ENCODE measurements at places on chromosomes 16 and 17.

- DNase-seq: no peak
Measured at GRCh38 chr16:51949282-51949681, 597.7 kb downstream of the TOX3 start.

DNA sequence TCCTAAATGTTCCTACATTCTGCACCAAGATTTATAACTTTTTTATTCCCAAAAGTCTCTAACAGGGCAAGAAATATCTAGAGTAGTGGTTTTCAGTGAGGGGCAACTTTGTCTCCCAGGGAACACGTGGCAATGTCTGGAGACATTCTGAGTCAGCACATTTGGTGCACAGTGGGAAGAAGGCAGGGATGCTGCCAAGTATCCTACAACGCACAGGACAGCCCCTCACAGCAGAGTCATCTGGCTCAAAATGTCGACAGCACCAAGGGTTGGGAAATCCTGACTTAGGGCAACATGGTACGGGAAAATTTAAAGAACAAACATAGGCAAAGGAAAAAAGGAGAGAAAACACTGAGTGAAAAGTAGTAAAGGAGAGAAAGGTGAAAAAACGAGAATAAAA lies 61.8 kb downstream of the SMG6 start:
- DNase-seq: no peak

GRCh38 chr17:46733837-46734475 lies 84.5 kb downstream of the WNT3 start:
- no peak for DNase-seq

DNA sequence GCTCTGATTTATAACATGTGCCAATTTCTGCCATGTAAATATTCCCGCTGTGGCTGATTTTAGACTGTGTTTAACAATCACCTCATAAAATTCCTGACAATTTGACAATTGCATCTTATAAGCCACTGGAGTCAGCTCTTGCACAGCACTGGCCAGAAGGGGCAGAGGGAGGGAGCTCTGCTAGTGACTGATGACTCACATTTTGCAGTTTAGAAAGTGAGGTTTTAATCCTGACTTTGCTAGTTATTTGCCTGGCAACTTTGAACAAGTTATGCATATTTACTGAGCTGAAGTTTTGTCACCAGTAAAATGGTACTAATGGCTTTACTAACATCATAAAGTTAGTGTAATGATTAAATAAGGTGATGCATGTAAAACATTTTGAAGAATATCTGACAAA lies 452.3 kb downstream of the CNTNAP4 start:
- no peak for DNase-seq

DNA sequence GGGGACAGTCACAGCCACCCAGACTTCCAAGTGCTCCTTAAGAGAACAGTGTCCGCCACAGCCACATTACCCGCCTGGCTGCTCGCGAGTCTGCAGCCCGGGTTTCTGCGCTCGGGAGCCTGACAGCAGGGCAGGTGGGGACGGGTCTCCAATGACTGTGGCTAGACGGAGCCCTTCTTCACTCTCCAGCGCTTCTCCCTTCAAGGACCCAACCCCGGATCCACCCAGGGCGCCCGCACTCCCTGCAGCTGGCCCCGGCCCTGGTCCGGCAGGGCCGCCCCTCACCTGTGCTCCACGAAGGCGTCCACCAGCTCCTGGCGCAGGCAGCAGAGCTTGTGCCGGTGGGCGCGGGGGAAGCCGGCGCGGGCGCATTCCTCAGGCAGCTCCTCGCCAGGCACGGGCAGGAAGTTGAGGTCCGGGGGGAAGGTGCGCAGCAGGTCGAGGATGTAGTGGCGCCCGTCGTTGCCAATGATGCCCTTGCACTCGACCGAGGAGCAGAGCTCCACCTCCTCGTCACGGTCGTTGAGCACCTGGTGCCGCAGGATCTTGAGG lies 13.9 kb downstream of the CLUH start:
- DNase-seq: no peak

GRCh38 chr16:80948886-80949493 lies 57.7 kb downstream of the CMC2 start:
- DNase-seq: peak; percentile 13

GRCh38 chr17:15954222-15954621 lies 9.3 kb downstream of the ADORA2B start:
- no peak for DNase-seq

GRCh38 chr17:27478901-27479538 lies 22.8 kb downstream of the KSR1 start:
- no peak for DNase-seq

- no peak for DNase-seq
Measured at GRCh38 chr16:85587762-85588556, 25.2 kb upstream of the GSE1 start.

DNA sequence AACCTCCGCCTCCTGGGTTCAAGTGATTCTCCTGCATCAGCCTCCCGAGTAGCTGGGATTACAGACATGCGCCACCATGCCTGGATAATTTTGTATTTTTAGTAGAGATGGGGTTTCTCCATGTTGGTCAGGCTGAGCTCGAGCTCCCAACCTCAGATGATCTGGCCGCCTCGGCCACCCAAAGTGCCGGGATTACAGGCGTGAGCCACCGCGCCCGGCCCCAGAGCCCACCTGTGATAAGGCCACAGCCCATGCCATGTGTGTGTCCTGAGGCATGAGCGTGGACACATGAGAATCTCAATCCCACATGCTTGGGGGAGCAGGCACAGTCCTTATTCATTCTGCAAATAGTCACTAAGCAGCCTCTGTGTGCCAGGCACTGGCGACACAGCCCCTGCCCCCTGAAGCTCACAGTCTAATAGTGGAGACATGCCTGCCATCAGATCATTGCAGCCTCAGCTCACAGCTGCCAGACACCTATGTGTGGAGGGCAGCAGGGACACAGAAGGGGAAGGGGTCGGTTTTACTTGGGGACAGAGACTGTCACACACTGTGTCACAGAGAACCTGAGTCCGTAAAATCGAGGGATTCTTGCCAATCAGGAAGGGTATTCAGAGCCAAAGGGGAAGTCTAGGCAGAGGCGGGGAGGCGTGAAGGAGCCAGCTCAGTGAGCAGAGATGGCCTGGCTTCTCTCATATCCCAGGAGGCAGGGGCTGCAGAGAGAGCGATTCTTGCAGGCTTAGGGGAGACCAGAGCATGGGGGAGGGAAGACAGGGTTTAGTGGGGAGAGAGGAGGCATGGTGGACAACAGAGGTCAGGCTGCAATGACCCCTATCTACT lies 9.4 kb upstream of the ABCC3 start:
- DNase-seq: no peak

- no peak for DNase-seq
Measured at GRCh38 chr17:59110973-59111372, 4.3 kb upstream of the TRIM37 start.

DNA sequence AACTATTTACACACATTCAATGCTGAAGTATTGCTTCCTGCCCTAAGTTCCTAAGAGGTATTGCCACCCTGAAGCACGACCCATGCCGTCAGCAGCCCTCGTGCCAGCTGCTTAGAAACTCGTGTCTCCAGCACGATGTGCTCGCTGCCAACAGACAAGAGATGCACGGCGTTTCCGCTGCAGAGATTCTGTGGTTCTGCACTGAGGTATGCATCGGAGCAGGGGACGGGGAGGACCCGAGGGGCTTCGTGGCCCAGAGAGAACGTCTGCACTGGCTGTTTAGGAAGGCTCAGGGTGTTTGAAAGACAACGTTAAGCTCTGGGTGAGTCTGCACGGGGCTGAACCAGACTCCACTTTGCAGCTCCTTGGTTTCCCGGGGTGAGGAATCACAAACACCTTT lies 82.7 kb upstream of the CREBBP start:
- peak; percentile 66 for DNase-seq

DNA sequence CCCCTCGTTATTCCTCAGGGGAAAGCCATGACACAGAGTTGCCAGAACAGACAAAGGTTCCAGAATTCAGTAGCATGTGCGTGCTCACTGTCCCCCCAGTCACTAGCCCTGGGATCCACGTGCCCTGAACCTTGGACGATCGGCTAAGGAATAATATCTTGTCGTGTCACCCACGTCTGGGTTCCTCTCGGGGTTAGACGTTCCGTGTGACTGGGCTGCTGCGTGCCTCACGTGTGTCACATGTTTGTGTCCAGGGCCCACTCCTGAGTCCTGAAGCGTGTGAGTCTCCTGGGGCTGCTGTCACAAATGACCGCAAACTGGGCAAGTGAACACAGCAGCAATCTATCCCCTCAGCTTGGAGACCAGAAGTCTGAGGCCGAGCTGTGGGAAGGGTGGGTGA lies 12.4 kb upstream of the ZNF469 start:
- DNase-seq: no peak

DNA sequence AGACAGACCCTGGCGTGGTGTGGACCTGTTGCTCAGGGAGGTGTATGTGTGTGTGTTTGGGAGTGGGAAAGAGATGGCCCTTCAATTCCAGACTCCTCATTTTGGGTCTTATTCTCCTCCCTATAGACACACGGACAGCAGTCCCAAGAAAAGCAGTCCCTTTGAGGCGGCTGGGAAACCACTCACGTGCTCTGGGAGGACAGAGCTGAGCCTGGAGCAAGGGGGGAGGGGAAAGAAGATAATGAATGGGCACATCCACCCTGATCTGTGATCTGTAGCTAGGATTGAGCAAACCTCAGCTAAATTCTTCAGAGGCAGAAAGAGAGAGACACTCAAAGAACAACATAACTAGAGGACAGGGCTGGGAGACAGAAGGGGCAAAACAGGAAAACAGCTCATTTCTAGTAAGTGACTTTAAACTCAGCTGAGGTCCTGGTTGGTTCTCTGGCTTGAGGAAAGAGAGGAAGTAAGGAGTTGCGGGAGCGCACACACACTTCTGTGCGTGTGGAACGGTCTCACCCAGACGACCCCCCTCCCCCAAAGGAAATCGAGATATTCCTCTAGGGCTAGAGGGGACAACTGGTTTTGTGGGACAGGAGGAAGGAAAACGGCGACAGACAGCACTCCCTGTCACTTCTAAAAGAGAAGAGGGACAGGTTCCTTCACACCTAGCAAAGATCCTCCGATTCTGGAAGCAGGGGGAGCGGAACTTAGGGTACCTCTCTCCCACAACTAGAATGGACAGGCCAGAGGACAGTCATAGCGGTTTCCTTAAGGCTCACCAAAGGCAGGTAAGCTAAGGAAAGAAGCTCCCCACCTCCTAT lies 658 bp downstream of the RAB5C start:
- DNase-seq: no peak

DNA sequence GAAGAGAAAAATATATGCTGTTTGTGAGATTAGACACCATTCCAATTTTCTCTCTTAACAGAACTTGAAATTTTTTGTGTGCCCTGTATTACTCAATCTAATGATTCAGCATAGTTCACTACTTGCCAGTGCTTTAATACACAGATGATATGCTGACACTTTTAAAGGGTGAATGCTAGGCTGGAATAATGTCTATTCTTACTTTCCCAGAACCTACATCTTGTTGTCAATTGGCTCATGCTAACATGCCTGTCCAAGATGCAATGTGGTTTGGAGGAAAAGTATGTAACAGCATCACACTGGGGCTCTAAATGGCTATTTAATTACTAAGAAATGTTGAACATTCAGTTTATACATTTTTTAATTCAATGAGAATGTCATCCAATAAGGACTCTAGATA lies 7.6 kb upstream of the MAP2K6 start:
- DNase-seq: no peak

- DNase-seq: no peak
Measured at GRCh38 chr17:53996890-53997289, 174.2 kb downstream of the KIF2B start.

- no peak for DNase-seq
Measured at GRCh38 chr16:794853-795466, 5.6 kb downstream of the GNG13 start.

DNA sequence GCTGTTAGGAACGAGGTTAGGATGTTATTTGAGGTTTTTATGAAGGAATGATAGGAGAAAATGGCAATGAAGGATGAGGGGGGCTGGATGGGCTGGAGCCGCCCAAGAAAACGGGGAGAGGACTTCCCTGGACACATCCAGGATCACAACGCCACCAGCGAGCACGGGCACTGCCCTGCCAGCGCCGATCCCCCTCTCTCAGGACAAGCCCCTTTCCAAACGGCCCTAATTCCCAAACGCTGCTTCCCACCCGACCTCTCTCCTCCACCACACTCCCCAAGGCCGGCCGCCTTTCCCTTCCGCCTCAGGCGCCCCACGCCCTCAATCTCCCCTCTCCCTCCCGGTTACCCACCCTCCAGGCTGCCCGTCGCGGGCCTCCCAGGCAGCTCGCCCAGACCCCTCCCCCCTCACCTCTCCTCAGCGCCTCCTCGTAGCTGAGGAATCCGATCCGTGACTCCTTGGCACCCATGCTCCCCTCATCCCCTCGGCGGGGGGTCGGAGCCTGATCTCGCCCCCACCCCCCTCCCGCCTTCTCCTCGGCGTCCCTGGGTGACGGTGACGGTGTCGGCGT lies 377 bp downstream of the USP32 start:
- no peak for DNase-seq

DNA sequence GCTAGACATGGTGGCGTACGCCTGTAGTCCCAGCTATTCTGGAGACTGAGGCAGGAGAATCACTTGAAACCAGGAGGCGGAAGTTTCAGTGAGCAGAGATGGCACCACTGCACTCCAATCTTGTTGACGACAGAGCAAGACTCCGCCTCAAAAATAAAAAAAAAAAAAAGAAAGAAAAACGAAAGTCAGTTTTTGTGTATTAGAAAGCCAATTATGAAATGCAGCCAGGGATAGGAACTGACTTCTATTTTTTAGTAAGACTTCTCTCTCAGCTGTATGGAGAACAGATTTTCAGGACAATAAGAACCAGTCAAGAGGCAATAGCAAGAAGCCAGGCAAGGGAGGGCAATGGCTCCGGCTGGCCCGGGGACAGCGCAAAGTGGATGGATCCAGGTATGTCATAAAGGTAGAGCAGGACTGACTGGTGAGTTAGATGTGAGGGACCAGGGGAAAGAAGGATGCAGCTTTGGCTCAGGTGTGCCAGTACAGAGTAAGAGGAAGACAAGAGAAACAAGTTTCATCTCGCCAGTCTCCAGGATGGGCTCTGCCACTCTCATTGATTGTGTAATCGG lies 12.5 kb upstream of the CCL1 start:
- no peak for DNase-seq

DNA sequence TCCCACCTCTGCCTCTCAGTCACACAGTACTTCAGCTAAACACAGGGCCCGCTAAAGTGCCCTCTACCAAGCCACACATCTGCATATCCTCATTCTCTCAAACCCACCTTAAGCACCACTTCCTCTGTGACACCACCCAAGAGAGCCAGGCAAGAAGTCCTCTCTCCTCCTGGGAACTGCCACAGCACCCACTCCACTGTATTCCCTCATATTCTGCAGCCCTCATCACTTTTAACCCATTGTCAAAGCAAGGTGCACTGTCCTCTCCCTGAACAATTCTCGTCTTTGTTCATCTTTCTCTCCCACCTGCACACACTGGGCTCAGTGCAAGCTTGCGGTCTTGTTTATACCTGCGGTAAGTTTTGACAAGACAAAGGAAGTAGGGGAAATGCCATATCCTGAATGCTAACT lies 13.6 kb downstream of the CHD9 start:
- no peak for DNase-seq

DNA sequence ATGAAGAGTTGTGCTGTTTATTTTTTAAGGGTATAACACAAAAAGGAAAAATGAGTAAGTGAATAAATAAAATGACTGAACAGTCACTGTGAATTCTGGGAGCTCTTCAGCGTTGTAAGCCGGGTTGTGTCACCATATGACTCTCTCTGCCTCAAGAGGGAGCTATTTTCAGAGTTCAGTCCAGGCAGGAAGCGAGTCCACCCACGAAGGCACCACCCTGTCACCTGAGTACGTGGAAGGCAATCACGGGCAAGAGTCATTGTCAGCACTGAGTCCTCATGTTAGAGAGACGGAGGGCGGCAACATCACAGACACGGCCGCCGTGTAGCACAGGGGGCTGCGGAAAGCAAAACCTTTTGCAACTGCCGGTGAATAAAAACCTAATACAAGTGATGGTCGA lies 227.6 kb downstream of the UTP18 start:
- DNase-seq: peak; percentile 11

- DNase-seq: no peak
Measured at GRCh38 chr16:84446084-84446483, 58.4 kb downstream of the MEAK7 start.

All from tongue (tissue), 3 donors.